ENCODE measurements at places on chromosomes 6 and 20. TPM values are rescaled to one million over a fixed set of nuclear protein-coding genes. Genes with fewer than 3 reads are reported as not detected.
A peak's percentile ranks its signal among the peaks of the same experiment; 100 is the strongest.

DNA sequence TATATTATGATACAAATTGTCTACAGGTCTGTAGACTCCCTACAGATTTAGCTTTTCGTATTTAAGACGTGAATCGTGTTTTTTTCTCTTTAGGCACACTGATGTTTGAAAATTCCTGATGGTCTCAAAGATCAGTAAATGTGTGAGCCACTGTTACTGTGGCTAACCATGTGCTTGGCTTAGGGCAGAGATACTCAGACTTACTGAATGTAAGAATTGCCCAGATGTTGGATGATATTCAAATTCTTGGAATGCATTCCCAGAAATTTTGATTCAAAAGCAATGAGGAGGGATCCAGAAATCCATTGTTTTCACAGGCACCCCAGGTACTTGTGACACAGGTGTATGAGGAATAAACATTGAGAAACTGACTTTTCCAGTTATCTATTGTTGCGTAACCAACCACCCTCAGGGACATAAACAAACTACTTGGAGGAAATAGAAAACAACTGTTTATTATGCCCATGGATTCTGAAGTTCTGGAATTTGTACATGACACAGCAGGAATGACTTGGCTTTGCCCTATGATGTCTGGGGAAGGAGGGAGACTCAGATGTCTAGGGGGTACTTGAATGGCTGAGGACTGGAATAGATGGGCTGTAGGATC, 339.6 kb upstream of the CITED2 start:
- H3K4me1 ChIP-seq: peaks cover 20% of the 10 kb centered on the region
- no peak overlapping the region for H3K27ac ChIP-seq
- no peak for DNase-seq
- H3K36me3 ChIP-seq: no peaks in the 10 kb centered on the region
- H3K4me3 ChIP-seq: no peak overlapping the region

GRCh38 chr6:149013586-149014344, 266.9 kb downstream of the UST start:
- H3K4me3 ChIP-seq: no peak overlapping the region
- H3K27me3 ChIP-seq: no peaks in the 10 kb centered on the region
- peak overlapping the region; percentile 30 for H3K27ac ChIP-seq
- no peaks in the 10 kb centered on the region for H3K36me3 ChIP-seq

Gene CASS4
- 0.14 TPM for total RNA-seq

Gene TNFRSF6B
- total RNA-seq: not detected

DNA sequence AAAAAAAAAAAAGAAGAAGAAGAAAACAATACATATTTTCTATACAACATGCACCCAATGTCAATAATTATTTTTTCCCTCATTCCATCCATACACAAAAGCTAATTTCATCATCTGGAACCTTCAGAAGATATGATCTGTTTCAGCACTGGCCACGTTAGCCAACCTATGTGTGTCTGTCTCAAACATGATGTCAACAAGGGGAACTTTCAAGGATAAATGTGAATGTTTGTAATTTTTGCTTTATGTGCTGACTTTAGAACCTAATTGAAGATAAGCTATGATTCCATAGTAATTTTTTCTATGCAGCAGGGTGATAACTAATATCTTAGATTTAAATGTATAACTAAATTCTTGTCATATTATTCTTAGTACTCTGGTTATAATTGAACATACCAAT, 37.9 kb downstream of the IPCEF1 start:
- H3K4me3 ChIP-seq: no peak overlapping the region
- peaks cover 16% of the 10 kb centered on the region for H3K4me1 ChIP-seq
- no peak overlapping the region for H3K27ac ChIP-seq
- DNase-seq: no peak
- H3K36me3 ChIP-seq: no peaks in the 10 kb centered on the region

Gene SOD2
- total RNA-seq: 91.9 TPM

Gene CST2
- not detected for total RNA-seq

DNA sequence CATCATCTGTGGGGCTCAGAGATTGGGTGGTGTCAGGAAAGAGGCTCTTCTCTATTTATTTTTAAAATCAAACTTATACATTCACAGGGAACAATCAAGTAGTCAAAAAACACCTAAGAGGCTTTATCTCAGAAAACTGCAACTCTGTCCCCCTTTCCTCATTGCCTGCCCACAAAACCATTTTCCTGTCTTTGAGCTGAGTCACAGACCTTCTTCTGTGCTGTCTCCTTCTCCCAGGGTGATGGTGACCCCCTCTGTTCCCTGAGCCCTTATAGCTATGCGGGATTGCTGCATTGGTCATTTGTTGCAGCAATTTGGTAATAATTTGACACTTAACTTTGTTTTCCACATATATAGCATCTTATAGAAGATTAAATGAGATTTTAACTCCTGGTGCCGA, 195.2 kb upstream of the PROKR2 start:
- H3K4me3 ChIP-seq: no peak overlapping the region
- H3K4me1 ChIP-seq: no peaks in the 10 kb centered on the region
- no peaks in the 10 kb centered on the region for H3K36me3 ChIP-seq
- no peak overlapping the region for H3K27ac ChIP-seq
- H3K27me3 ChIP-seq: no peaks in the 10 kb centered on the region

DNA sequence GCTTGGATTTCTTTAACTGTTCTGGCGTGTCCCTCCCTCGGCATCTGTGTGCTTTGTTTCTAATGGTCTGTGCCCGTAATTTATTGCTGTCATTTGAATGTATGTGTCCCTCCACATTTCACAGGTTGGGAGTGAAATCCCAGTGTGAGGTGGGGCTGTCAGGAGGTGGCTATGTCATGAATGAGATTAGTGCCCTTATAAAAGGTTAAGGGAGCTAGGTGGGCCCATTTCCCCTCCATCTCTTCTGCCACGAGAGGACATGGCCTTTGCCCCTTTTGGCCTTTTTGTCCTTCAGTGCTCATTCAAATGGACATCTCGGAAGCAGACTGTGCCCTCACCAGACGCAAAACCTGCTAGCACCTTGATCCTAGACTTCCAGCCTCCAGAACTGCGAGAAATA, 96.3 kb downstream of the LAMP5 start:
- no peak overlapping the region for H3K4me3 ChIP-seq
- peaks cover 3% of the 10 kb centered on the region for H3K4me1 ChIP-seq
- no peaks in the 10 kb centered on the region for H3K27me3 ChIP-seq
- H3K27ac ChIP-seq: no peak overlapping the region

DNA sequence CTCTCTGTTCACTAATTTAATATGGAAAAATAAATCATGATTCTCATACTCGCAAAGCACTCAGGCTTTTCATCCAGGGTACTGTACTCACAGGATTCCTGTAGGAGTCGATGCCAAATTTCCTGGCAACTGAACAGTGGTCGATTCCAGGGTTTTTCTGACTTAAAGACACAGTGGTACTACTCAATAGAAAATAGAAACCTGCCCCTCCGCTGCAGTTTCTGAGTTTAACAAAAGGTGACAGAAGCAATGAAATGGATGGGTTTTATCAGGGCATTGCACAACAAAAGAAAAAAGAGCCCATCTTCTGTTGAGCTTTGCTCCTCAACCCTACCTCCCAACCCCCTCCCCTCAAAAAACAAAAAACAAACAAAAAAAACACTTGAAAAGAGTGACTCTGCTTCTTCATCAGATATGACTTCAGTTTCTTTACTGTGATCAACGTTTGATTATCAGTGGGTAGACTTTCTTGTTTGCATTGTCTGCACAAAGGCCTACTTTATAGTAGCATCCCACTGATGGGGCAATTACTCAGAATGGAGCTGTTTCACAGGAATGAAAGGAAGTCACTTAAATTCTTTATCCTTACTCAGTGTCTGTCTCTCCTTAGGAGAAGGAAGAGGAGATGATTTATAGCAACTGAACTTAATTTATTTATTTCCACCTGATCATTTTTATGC, 96.2 kb upstream of the FOXO3 start:
- H3K4me3 ChIP-seq: no peak overlapping the region
- peak overlapping the region; percentile 9 for H3K27ac ChIP-seq
- peaks cover 47% of the 10 kb centered on the region for H3K4me1 ChIP-seq

DNA sequence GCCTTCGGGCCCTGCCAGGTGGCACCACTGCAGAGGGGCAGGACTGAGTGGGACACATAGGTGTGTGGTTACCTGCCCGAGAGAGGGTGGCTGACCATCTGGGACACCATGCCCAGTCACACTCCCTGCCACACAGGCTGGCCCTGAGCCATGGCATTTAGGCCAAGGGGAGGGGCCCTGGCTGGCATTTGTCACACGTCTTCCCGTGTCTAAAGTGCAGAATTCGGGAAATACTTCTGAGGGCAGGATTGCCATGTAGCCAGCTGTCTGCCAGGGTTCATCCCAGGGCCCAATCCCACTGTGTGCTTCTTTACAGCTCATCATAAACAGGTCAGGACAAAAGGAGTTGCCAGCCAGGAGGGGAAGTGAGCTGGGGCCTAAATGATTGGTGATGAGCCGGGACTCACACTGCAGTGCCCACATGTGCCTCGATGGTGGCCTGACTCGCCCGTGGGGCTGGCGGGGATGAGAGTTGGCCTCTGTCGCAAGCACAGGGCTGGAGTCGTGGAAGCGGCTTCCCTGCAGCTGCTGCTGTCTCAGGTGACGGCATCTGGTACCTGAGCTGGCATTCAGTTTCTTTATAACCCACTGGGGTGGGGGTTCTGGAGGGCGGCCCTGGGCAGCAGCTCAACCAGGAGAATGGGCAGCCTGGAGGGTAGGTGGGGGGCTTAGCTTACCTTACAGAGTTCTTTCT, 5.9 kb upstream of the UNC93A start:
- H3K27me3 ChIP-seq: no peaks in the 10 kb centered on the region
- H3K27ac ChIP-seq: no peak overlapping the region
- peaks cover 5% of the 10 kb centered on the region for H3K36me3 ChIP-seq
- DNase-seq: no peak
- H3K4me1 ChIP-seq: peaks cover 13% of the 10 kb centered on the region

DNA sequence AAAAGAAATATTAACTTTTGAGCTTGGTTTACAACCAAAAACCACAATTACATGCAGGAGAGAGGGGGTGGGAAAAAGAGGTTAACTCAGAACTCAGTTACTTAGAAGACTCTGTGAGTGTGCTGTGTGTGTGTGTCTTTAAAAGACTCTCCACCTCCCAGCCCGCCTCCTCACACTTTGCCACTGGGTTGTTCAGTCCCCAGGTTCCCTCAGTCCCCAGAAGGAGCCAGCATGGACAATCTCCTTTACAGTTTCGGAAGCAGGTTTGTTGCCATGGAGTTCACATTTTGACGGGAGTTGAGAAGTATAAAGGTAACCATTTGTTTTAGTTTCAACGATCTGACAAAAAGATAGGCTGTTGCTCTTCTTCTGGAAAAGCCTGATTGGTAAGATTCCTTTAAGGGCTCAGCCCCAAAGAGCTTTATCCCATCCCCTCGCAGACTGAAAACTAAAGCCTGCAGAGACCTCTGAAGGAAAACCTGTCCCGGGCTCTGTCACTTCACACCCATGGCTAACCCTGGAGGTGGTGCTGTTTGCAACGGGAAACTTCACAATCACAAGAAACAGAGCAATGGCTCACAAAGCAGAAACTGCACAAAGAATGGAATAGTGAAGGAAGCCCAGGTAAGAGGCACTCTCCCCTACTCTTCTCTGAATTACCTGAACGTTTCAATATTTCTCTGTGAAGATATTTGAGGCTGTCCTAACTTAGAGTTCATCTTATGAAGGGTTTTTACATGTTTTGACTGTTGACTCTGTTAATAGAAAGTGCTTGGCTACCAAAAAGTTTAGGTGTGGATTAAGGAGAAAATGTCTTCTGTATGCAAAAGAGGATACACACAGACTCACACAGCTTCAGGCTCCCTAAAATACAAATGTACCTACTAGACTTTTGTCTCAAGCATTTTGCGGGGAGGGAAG, at the start of gene SPTLC3:
SPTLC3 (plus strand) TSS at position 212 of the 921 bp plus-strand sequence; CDS start at position 508, 296 bp downstream.
- H3K27ac ChIP-seq: no peak within 1 kb of the TSS
- no peak for DNase-seq
- no peak within 1 kb of the TSS for H3K4me3 ChIP-seq
- no peaks in the 10 kb centered on the region for H3K27me3 ChIP-seq
- H3K36me3 ChIP-seq: no peaks in the 10 kb centered on the region

Gene PROKR2
- total RNA-seq: not detected

Gene DYNLT1
- 118 TPM for total RNA-seq

Measured in neural crest cell (in vitro differentiated cells).